ENCODE measurements at places on chromosomes 16 and 17.

DNA sequence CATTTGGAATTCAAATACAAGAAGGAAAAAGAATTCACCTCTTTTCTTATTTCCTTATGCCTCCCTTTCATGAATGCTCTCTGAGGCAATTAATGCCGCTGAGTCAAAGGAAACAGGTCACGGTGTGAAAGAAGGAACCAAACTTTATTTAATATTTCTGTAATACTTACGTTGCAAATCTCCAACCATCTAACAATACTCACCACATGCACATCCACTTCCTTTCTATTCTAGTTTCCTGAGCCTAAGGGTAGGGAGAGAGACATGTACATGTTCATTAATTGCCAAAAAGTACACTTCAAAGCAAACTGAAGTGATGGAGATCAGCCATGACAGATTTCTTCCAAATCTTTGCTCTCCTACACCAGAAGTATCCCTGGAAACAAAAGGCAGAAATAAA is 47.9 kb upstream of the HLF start:
- no peak for DNase-seq

DNA sequence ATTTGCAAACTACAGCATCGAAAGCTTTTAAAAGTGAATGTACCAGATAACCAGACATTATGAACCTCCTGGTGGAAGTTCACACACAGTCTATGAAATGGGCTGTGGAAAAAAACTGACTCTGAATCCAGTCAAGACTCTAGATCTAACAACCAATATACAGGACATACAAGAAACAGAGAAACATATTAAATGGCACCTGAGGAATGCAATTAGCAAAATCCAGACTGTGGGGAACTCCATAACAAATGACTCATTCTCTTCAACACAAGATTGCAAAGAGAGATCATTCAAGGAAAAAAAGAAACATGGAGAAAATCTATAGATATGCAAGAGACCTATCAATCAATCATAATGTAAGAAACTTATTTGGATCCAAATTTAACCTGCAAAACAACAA is 119.0 kb downstream of the MYO1D start:
- DNase-seq = no peak

DNA sequence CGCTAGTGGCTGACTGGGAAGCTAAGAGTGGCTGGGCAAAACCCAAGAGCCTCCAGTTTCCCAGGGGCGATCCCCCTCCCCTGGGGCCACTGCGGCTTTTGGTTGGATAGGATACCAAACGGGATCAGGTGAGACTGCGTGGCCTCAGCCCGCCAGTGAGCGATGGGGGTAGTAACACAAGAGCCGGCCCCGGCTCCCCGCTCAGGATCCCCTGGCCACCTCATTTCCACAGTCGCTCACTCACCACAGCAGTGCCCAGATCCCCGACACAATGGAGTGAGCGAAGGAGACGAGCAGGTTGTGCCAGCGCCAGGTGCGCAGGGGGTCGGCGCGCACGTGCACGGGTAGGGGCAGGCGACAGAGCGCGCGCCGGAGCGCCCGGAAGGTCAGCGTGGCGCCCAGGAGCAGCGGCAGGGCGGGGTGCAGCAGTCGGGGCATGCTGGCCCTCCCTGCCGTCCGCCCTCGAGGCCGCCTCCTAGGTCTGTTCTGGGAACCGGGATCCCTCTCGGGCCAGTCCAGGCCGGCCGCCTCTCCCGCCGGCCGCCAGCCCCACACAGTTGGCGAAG is 290 bp downstream of the TLCD1 start:
- peak; percentile 54 for DNase-seq

DNA sequence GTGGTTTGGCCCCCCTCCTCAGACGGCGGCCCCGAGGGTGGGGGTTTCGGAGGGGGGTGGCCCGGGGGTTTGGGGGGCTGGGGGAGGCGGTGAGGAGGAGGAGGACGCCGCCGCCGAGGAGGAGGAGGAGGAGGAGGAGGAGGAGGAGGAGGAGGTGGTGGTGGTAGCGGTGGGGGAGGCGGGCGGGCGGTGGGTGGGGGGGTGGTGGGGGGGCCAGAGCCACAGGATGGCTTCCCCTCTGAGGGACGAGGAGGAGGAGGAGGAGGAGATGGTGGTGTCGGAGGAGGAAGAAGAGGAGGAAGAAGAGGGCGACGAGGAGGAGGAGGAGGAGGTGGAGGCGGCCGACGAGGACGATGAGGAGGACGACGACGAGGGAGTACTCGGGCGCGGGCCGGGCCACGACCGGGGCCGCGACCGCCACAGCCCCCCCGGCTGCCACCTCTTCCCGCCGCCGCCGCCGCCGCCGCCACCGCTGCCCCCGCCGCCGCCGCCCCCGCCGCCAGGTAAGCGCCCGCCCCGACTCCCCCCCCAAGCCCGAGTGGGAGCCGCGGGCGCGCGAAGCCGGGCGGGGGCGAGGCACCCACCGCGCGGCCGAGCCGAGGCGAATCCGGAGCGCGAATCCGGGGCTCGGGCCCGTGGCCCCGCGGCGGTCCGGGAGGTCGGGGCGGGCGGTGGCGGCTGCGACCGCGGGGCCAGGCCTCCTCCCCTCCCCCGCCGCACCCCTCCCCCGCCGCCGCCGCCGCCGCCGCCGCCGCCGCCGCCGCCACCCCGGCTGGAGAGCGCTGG is 3.8 kb upstream of the CHD3 start:
- DNase-seq = peak; percentile 37

- DNase-seq = no peak
Observed at GRCh38 chr16:87337262-87337771, 20.1 kb upstream of the C16orf95 start.

DNA sequence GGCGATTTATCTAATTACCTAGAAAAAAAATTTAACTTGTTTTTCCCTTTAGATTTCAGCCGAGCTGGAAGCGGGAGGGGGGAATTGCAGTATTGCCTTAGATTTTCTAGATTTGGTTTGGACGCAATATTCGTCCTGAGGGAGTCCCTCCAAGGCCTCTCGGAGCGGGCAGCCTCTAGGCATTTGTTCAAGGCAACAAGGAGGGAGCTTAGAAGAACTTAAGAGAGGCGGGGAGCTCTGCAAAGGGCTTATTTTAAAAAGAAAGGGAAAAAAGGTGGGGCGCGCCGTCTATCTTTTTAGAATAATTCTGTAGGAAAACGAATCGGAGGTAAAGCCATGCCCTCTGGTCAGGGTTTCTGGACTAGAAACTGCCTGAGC is 407 bp upstream of the TMEM94 start:
- no peak for DNase-seq

- no peak for DNase-seq
Observed at GRCh38 chr16:77009453-77009852, 181.5 kb upstream of the MON1B start.

DNA sequence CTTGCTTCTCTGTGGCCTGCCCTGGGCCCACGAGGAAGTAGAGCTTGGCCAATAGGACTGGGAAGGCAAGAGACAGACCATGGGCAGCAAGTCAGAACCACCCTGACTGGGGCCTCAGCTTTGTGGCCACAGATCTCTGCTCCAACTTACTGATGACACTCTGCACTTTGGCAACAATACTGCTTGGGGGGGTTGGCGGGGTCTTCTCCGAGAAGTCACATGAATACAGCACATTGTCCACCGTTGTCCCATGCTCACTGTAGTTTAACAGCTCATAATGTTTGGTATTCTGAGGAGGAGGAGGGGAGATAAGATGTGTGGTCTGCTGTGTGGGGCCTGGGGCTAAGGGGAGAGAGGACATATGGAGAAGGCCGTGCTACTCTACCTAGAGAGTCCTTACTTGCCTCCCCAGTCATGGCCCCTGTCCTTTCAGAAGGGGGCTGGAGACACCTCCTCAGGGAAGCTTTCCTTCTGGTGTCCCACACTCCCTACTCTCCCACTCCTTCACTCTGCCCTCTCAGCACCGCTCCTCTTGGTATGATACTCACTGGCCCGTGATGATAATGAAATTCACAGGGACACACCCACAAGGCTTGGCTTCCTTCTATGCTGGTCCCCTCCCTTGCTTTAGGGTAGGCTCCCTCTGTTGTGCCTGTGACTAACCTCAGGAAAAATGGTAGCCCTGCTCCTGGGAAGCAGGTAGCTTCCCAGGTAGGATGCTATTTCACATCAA is 4.0 kb upstream of the DHRS13 start:
- no peak for DNase-seq

DNA sequence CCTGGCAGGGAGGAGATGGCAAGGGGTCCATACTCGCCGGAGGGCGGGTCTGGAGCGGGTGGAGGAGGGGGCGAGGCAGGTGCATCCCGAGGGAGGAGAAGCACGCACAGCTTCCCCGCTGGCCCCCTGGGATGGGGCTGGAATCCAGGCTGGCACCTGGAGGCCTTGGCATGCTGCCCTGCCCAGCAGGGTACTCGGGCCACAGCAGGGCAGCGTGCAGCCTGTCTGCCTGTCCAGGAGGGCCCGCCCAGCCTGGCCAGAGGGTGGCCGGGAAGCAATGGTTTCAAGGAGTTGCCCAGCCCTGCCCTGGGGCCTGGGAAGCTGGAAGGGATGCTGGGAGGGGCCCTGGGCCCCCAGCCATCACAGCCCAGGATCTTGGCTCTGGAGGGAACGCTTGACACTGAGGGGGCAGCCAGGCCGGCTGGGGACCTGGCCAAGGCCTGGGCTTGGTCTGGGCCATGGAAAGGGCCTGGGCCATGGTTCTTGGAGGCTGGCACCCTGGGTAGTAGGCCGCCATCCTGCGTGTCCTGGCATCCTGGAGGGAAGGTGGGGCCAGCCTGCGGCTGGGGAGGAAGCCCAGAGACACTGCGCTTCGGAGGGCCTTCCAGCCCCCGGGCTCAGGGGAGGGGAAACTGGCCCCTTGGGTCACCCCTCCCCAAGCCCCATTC is 1.1 kb downstream of the GLIS2 start:
- no peak for DNase-seq

GRCh38 chr16:51012396-51012795 is 138.7 kb downstream of the SALL1 start:
- no peak for DNase-seq

GRCh38 chr17:68446626-68447041 is 10.7 kb downstream of the WIPI1 start:
- DNase-seq = no peak

DNA sequence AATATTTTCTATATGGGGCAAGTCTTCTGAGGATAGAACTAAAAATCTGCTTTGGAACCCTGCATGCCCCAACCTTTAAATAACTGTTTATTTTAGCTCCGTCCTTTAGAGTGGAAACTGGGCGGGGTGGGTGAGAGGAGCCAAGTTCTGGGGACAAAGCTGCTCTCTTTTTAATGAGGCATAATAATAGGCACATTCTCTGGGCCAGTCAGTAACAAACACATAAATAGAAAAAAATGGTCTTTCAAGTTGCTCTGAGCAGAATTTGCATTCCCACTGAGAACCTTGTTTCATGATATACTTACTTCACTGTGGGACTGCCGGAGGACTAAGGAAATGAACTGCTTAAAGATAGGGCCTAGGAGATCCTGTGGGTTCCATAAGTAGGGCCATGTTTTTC is 51.5 kb downstream of the KNOP1 start:
- DNase-seq = no peak
